MCF 10A (cell line): ENCODE measurements at places on chromosomes 5 and 9.
A peak's percentile ranks its signal among the peaks of the same experiment; 100 is the strongest.

DNA sequence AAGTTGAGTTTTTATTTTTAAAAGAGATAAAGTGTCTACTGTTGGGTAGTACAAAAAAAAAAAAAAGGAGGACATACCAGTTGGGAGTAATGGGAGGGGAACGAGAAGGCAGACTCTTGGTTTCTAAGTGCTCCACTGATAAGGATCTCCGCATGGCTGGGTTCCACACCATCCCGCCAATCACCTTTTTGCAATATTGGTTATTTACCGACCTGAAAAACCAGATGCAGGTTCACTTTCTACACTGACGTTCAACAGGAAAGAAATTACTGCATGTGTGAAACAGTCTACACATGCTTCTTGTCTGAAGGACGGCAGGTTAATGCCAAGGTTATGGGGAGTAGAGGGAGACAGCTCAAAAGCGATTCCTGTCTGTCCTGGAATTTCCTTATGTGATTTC, 75.5 kb downstream of the PTPN3 start:
- no peaks in the 10 kb centered on the region for H3K27me3 ChIP-seq
- H3K27ac ChIP-seq = peak overlapping the region; percentile 49
- H3K4me3 ChIP-seq = no peak overlapping the region
- peaks cover 50% of the 10 kb centered on the region for H3K36me3 ChIP-seq
- no peaks in the 10 kb centered on the region for H3K4me1 ChIP-seq
- no peak for DNase-seq

GRCh38 chr9:120348951-120349429, 231.0 kb downstream of the CDK5RAP2 start:
- H3K27ac ChIP-seq = no peak overlapping the region
- peaks cover 5% of the 10 kb centered on the region for H3K4me1 ChIP-seq
- no peak overlapping the region for H3K4me3 ChIP-seq
- peak; percentile 64 for DNase-seq

GRCh38 chr5:3104429-3105060, 353.1 kb upstream of the IRX2 start:
- H3K4me1 ChIP-seq = no peaks in the 10 kb centered on the region
- no peak overlapping the region for H3K4me3 ChIP-seq
- no peak overlapping the region for H3K27ac ChIP-seq
- no peaks in the 10 kb centered on the region for H3K27me3 ChIP-seq
- no peaks in the 10 kb centered on the region for H3K36me3 ChIP-seq

GRCh38 chr9:106834888-106835287, 28.1 kb upstream of the ZNF462 start:
- DNase-seq = no peak
- no peaks in the 10 kb centered on the region for H3K27me3 ChIP-seq
- no peaks in the 10 kb centered on the region for H3K36me3 ChIP-seq
- no peak overlapping the region for H3K27ac ChIP-seq
- H3K4me3 ChIP-seq = no peak overlapping the region

GRCh38 chr5:91293131-91293530, 90.0 kb downstream of the ARRDC3 start:
- no peaks in the 10 kb centered on the region for H3K27me3 ChIP-seq
- no peak for DNase-seq
- H3K4me1 ChIP-seq = peaks cover 17% of the 10 kb centered on the region
- H3K27ac ChIP-seq = no peak overlapping the region
- no peaks in the 10 kb centered on the region for H3K36me3 ChIP-seq

- no peaks in the 10 kb centered on the region for H3K36me3 ChIP-seq
- H3K4me1 ChIP-seq = no peaks in the 10 kb centered on the region
- H3K27ac ChIP-seq = no peak overlapping the region
These were observed 293.6 kb upstream of the TNC start for GRCh38 chr9:115411516-115411915.

DNA sequence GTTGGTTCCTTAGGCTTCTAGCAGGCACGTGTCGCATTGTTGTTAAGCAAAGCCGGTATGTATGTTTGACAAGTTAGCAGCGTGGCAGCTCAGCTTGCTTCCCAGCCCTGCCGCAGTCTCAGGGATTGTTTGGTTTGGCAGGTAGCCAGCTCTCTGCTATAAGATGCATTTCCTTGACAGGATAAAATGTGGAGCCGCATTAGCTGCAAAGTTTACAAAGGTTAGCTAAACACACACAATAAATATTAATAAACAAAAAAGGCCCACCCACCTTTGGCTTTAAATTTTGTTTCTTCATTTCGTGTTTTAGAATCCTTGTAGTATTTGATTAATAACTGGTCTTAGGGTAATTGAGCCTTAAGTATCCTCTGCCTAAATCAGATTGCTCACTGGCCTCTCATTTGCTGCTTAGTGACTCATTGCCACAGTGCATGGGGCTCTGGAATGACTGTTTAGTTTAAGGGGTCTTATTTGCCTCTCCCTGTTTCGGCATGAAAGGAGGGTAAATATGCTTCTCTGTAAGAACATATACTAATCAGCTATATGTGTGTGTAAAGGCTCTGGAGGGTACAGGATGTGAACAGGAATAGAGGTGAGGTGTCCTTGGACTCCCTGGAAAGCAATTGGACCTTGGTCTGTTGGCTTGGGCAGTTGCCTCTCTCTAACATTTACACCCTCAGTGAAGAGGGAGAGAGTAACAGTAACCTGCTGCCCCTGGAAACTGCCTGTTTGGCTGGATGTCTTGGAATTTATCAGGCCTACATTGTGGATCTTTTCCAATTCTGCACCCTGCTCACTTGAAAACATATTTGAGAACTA, 122.0 kb downstream of the GDNF start:
- H3K36me3 ChIP-seq = peaks cover 13% of the 10 kb centered on the region
- H3K27ac ChIP-seq = no peak overlapping the region
- no peaks in the 10 kb centered on the region for H3K27me3 ChIP-seq
- H3K4me3 ChIP-seq = no peak overlapping the region

- H3K27ac ChIP-seq = no peak overlapping the region
- no peak overlapping the region for H3K4me3 ChIP-seq
- DNase-seq = no peak
- no peaks in the 10 kb centered on the region for H3K36me3 ChIP-seq
These were observed 395.4 kb downstream of the CSNK1G3 start for GRCh38 chr5:123907349-123907748.

DNA sequence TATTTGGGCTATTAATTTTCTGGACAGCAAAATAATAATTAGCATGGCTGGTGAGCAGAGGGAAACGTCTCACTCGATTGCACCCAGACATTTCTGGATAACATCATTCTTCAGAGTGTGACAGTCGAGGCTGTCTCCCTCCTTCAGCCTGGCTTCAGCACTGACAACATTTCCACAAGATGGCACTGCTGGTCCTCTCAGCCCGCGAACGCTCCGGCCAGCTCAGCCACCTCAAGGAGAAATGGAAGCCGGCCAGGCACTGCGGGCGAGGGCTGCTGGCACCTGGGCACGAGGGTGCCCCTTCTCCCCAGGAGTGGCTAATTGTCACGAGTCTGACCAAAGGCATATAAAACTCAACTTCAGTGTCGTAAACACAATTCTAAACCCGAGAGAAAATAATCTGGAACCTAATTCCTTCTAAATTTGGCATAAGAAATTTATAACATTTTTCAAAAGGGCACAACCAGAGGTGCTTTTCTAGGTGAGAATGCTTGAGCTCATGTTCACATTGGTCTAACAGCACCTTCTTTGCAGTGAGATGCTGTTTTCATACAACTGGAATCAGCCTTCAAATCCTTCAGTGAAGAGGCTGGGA, 65.9 kb downstream of the DAP start:
- peak overlapping the region; percentile 6 for H3K4me3 ChIP-seq
- H3K27me3 ChIP-seq = no peaks in the 10 kb centered on the region
- peak; percentile 79 for DNase-seq
- no peak overlapping the region for H3K27ac ChIP-seq
- peaks cover 4% of the 10 kb centered on the region for H3K36me3 ChIP-seq
- peaks cover 11% of the 10 kb centered on the region for H3K4me1 ChIP-seq

GRCh38 chr5:123138774-123139173, 49.7 kb downstream of the PRDM6 start:
- no peak overlapping the region for H3K27ac ChIP-seq
- no peaks in the 10 kb centered on the region for H3K36me3 ChIP-seq
- no peaks in the 10 kb centered on the region for H3K4me1 ChIP-seq
- H3K27me3 ChIP-seq = no peaks in the 10 kb centered on the region

DNA sequence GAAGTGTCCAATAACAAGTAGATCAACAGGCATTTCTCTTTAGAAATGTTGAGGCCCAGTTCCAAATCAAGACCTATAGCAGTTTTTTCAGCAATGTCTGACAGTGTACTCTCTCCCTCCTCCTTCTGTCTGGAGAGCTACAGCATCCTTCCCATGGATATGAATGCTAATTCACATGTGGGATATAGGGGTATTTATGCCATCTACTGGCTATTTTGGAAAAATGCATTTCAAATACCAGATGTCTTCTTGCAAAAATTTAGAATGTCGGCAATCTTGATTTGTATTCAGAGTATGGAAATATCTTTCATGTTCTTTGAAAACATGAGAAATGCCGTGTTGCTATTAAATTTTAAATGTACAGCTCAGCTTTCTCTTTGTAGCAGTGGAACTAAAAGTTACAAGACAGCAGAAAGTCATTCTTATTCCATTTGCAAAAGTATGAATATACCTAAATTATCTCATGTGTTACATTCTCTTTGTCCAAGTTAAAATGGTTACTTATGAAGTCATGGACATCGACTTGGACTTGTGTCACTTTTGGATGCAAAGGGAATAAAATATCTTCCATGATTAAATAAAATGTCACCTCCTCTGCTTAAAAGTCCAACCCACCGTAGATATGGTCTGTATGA, 647.8 kb downstream of the TAF11L14 start:
- no peaks in the 10 kb centered on the region for H3K4me1 ChIP-seq
- no peaks in the 10 kb centered on the region for H3K27me3 ChIP-seq
- H3K36me3 ChIP-seq = no peaks in the 10 kb centered on the region
- H3K4me3 ChIP-seq = no peak overlapping the region

DNA sequence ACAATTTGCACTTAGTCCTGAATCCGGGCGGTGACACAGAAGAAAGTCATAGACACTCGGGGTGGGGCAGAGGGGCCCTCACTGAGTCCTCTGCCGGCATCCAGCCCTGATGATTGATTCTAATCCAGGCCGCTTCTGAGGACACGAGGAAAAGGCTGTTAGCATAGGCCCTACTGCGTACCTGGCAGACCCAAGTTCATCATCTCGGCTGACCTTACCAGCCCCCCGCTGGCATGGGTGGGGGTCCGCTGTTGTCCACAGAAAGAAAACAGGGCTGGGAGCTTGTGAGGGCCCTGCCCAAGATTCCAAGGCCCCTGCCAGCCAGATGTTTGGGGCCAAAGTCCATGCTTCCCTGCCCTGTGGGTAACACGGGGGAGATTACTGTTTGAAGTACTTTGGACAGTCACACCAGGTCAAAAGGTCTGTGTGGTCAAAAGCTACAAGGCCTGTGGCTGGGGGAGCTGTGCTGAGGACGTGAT, 24.5 kb downstream of the ERGIC1 start:
- peak overlapping the region; percentile 75 for H3K27ac ChIP-seq
- peaks cover 81% of the 10 kb centered on the region for H3K4me1 ChIP-seq
- H3K4me3 ChIP-seq = no peak overlapping the region
- peaks cover 67% of the 10 kb centered on the region for H3K36me3 ChIP-seq
- no peak for DNase-seq
- H3K27me3 ChIP-seq = no peaks in the 10 kb centered on the region

DNA sequence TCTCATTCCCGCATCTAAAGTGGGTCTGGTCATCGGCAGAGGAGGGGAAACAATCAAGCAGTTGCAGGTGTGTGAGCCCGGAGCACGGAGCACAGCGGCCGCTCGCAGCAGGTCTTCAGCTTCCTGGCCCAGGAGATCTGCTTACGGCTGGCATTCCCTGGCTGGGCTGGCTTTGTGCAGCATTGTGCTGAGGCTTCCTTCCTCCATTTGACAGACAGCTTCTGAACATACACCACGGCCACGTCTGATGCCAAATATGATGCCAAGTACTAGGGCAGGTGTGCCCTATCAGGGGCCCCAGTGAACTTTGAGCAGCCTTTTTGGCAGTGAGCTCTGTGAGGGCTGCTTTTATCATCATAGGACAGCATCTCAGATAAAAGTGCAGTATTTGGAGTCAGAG, 37.1 kb downstream of the FUBP3 start:
- DNase-seq = no peak
- no peaks in the 10 kb centered on the region for H3K4me1 ChIP-seq
- no peak overlapping the region for H3K4me3 ChIP-seq
- H3K27me3 ChIP-seq = no peaks in the 10 kb centered on the region
